Left ventricle myocardium superior (tissue), 1 donor: ENCODE measurements at places on chromosomes 2 and 18.
A peak's percentile ranks its signal among the peaks of the same experiment; 100 is the strongest.

DNA sequence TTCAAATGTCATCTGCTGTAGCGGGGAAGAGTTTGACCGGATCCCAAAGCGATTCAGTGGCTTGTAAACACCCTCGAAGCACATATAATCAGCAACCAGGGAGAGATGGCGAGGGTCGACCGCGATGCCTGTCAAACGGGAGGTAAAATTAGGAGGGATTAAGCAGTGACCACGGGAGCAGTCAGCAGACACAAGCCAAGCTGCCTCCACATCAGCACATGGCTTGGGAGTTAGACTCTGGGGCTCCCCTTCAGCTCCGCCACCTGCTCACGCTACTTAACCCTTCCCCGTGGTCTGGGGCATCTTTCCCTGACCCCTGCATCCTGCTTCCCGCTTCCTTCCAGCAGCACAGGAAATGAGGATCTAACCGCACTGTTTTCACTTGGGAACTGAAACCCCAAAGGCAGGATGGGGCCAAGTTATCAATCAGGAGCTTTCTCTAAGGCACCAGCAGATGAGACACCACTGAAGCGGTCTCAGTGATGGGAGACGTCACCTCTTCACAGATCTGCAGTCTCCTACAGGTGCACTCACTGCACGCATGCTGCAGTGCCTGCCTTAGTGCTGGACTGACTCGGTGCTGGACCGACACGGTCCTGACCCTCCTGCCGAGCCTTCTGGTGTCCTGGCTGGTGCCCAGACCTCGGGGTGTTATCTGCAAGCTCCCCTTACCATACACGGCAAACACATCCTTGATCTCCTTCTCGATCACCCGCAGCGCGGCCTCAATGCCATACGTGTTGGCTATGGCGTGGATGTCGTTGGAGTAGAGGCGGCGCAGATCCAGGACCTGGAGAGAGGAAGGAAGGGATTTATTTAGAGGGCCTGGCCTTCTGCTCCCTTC is 77.5 kb downstream of the POLR1A start:
- DNase-seq, result no peak

DNA sequence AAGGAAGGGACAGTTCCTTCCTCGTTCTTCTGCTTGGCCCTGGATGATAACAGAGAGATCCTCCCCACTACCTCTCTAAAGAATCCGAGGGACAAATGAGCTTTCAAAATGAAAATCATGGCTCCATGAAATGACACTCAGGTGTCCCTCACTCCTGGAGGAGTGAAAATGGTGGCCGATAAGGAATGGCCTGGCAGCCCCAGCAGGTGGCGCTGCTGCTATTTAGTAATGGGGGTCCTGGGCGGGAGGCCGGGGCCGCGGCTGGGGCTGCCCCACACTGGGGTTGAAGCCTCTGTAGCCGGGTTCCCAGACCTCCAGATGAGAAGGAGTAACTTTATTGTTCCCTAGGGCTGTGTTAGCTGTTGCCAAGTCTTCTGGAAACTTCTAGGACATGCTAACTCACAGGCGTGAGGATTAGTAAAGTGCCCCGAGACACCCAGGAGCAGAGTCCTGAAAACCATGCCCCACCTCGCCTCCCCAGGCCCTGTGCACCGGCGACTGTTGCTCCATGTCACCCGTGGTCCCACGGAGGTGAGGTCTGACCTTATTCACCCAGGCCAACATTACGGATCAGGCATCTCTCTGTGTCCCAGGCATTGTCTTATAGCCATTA is 138.0 kb downstream of the CTIF start:
- peak; percentile 84 for DNase-seq

- DNase-seq, result no peak
Observed at GRCh38 chr2:105590780-105591660, 153.7 kb upstream of the NCK2 start.

GRCh38 chr18:55573386-55573785 is 14.6 kb downstream of the TCF4 start:
- DNase-seq, result no peak

GRCh38 chr18:76963936-76964335 is 141.6 kb downstream of the ZNF236 start:
- DNase-seq, result no peak

GRCh38 chr2:207012461-207012860 is 73.1 kb downstream of the CPO start:
- no peak for DNase-seq

DNA sequence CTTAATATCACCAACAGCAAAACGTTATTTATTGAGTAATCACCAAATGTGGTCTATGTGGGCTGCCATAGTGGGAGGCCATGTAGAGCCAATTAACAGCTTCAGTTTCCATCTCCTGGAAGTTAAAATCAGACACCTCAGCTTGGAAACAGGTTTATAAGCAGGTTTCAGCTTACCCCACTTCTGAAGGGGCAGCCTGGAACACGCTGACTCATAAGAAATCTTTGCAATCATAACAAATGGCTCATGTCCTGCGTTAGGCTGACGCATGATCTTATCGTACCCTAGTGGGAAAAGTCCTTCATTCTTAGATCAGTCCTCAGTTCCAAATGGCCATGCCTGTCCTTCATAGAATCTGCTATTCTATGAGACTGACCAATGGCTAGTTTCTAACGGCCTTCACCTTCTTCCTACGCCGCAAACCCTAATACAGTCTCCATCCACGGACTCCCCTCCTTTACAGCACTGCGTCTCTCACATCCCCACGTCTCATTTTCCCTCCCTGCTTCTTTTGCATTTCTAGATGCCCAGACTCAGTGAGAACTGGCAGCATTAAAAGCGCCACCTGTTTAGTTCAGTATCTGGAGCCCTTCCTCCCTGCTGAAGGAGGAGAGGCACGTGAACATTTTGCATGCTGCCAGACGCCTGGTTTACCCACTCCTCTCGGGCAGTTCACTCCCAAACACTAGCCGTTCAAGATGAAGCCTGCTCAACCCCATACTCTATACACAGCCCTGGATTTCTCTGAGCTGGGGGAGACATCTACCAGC is 24.2 kb upstream of the BZW1 start:
- no peak for DNase-seq

- no peak for DNase-seq
Observed at GRCh38 chr18:37231251-37231650, 334.3 kb downstream of the CELF4 start.

DNA sequence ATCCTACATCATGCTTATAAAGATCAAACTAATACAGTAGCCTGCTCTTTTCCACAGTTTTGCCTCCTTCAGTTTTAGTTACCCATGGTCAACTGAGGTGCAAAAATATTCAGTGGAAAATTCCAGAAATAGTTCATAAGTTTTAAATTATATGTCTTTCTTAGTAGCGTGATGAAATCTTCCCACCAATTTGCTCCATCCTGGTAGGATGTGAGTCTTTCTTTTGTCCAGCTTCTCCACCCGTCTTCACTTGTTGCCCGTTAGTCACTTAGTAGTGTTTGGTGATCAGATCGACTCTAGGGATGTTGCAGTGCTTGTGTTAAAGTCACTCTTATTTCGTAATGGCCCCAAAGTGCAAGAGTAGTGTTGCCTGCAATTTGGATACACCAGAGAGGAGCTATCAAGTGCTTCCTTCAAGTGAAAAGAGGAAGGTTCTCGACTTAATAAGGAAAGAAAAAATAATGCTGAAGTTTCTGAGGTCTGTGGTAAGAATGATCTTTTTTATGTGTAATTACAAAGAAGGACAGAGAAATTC is 57.0 kb downstream of the CEP192 start:
- no peak for DNase-seq

GRCh38 chr2:42974721-42975717 is 182.6 kb upstream of the HAAO start:
- peak; percentile 89 for DNase-seq
